Stimulated activated CD8-positive, alpha-beta memory T cell treated with anti-CD3 and anti-CD28 coated beads, Interleukin-4, amount 100 ng/mL, for 48 hours (primary cell): ENCODE measurements at places on chromosomes 6 and 20.

GRCh38 chr6:162722226-162722625 is 5.3 kb downstream of the PRKN start:
- no peak for DNase-seq

GRCh38 chr6:24385536-24386269 is 17.0 kb upstream of the MRS2 start:
- no peak for DNase-seq

DNA sequence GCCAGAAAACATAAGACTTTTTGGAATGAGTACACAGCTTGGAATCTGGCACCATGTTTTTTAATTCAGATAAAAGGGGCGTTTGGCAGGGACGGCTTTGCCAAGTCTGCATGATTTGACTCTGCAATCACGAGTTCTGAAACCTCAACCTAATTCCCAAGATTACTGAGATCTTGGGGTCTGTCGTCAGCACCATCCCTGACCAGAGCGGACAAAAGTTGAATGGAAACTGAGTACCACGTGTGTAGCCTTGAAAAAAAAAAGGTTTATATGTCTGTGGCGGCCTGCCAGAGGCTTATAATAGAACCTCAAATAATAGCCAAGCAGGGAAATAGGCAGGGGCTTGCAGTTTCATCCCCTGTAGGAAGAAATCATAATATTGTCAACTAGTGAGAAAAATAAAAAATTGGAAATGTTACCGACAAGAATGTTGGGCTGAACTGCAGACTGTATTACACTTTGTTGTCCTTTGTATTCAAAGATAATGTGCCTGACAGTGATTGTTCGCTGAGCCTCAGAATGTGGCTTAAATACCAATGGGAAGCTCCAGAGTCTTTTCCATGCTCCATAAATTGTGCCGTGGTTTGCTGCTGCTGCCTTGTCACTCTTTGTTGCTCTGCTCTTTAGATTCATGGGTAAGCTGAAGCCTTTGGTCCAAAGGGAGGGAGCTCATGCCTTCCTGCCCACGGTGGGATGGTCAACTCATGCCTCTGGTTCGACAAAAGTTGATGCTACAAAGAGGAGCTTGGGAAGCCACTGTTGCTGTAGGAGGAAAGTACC is 118.8 kb upstream of the ARID1B start:
- DNase-seq, result no peak

DNA sequence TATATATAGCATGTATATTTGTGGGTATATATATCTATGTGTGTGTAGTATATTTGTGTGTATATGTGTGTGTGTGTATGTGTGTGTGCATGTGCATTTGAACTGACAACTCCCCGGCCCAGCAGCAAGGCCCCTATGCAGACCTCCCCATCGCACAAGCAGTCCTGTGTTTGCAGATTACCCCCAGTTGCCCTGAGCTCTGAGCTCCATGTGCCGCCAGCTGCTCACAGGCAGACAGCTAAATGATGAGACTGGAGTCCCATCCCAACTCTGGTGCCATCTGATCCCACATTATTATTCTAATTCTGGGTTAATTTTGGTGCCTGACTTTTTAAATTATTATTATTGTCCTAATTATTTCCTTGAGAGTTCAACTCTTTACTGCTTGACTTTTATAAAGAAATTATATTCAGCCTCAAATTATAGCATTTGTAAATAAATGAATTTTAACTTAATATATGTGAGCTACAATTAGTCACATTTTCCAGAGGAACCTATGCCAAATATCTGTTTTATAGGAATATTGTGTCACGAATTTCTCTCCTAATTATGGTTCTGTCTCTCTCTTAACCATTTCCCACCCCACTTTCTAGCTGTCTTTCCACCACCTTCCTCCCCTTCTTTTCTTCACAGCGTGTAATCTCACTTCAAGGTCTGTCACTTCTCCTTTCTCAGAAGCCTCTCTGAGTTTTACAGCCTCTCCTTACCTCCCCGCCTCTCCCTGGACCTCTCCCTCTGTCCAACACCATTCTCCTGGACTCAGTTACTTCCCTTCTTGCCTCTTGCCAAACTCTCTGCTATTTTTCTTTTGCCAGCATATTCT is 90.6 kb upstream of the SYNDIG1 start:
- DNase-seq, result no peak

DNA sequence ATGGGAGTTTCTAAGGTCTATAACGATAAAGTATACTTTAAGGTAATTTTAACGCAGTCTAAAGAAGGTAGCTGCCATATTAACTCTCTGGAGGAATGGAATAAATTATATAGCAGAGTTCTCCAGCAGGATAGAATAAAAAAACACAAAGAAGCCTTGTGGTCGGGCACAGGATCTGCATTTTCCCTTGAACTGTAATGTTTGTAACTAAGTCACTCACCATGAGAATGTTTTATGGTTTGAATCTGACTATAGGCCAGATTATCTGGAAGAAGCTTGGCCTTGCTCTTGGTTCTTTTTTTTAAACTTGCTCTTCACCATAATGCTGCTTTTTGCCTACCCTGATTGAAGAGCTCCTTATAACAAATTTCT is 238.8 kb upstream of the NOX3 start:
- no peak for DNase-seq

DNA sequence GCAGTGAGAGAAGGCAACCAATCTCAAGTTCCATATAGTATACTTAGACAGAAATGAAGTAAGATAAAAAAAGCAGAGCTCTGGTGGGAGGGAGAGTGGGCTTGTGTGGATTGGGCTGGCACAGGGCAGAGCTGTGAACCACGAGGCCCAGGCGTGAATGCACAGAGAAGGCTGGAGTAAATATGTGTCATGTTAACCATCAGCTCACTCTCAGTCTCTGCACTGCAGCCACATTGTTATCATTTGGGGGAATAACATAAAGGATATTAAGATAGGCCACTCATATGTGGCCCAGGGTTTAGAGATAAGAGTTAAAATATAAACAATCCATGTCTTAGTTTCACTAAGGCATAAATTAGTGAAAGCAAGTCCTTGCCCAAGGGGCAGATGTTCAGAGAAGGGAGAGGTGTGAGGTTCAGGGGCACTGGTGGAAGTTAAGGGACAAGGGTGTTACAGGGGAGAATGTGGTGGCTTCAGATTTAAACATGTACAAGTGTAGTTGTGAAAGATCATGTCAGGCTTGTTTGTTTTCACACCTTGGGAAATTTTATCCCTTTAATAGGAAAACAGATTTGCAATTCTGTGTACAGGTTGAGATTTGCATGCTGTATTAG is 14.4 kb downstream of the GMPR start:
- peak; percentile 33 for DNase-seq

DNA sequence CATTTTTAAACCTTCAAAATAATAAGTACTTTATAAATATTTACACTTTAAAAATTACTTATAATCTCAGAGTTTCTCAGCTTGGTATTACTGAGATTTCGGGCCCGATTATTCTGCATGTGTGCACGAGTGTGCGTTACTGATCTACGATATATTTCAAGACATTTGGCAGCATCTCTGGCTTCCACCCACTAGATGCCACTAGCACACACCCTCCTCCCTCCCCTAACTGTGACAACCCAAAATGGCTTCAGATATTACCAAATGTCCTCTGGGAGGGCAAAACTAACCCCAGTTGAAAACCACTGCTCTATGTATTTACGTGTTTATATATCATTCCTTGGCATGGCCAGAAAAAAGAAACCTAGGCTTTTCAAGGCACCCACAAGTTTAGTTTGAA is 95.9 kb downstream of the FYN start:
- no peak for DNase-seq

DNA sequence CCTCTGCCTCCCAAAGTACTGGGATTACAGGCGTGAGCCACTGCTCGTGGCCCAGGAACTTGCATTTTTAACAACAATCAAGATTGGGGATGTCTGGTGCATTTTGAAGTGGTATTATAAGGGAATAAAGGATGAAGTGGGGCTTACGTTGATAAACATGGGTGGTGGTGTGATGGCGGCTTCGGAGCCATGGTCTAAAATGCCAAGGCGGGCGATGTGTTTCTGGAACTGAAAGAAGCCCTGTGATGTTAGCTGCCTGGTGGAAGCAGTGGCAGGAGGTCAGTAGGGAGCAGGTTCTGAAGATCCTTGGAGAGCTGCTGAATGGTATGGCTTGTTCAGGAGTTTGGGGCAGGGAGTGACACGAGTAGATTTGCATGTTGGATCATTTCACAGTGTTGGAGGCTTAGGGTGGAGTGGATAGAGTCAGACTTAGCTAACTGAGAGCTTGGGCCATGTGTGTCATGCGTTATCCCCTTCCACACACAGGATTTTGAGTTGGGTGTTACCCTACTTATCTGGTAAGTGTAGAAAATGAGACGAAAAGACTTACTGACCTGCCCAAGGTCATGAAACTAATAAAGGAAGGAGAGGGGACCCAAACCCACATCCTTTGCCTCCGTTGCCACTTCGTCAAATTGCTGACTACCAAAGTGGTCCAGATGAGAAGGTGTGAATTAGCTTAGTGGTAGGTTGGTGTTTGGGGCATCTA is 1.5 kb downstream of the NELFCD start:
- DNase-seq, result no peak

GRCh38 chr6:118240878-118241528 is 307.1 kb upstream of the PLN start:
- DNase-seq, result no peak

GRCh38 chr20:55424968-55425367 is 580.4 kb downstream of the CBLN4 start:
- DNase-seq, result no peak

DNA sequence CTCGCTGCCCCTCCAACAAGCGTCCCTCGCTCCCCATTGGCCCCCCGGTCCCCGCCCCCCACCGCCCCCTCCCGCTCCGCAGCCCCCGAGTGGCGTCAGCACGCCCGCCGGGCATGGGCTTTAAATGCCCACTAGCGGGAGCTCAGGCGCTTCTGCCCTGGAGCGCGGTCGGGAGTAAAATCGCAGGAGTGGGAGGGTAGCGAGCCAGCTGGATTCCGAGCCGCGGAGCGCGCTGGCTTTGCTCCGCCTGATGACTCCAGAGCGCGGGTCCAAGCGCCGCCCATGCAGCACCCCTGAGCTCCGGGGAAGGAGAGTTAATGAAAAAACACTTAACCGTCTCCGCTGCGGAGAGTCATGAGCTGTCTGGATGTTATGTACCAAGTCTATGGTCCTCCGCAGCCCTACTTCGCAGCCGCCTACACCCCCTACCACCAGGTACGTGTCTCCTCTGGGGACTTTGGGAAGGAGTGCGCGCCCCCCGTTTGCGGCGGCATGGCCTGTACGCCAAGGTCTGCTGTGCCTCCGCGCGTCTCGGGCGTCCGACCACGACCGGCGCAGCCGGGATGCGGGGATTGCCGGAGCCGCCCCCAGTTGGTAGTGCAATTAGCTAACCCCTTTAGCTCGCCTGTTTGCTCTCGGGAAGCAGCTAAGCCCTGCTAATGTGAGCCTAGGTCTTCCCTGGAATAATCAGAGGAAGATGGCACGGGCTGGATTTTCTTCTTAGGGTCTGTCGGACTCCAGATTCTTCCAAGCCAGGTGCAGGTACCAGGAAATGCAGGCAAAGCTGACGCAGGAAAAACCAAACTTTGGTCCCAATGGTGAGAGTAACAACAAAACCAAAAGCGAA is at the start of gene VGLL2:
TSS of gene VGLL2 (plus strand) at position 149 of the 847 bp plus-strand sequence. CDS start at position 355, 206 bp downstream.
- no peak for DNase-seq

GRCh38 chr6:129568015-129568414 is 142.0 kb downstream of the ARHGAP18 start:
- DNase-seq, result no peak

GRCh38 chr20:38173237-38174156 is 8.4 kb upstream of the TGM2 start:
- no peak for DNase-seq

DNA sequence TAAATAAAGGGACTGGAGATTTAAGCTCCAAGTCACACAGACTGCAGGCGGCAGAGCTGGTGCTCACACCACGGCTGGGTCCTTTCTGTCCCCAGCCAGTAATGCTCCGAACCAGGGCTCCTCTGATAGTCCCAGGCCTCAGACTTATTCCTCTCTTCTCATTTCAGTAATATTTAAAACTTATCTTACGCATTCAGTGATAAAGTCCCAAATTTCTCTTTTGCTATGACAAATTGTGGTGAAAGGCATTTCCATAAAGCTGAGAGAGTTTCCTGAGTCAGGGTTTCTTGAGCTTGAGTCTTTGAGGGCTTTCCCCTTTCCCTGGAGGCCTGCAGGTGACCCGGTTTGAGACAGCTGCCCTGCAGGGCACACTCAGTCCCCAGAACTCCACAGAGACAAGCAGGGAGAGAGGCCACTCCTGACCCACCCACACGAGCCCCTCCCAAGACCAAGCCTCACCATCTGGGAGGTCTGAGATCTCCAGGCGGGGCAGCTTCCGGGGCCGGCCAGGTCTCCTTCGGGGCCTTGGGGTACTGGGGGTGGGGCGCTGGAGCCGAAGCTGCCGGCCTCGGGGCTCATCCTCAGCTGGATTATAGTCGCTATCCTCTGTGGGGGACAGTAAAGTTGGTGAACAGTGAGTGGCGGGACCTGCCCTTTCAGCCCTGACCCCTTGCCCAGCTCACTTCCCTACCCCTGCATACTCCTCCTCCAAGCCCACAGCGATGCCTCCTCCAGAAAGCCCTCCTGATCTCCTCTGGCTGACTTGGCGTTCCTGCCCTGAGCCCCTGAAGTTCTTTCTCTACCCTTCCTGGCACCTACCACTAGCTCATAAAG is 6.6 kb downstream of the ZNF335 start:
- no peak for DNase-seq

GRCh38 chr20:58715801-58716475 is 23.3 kb downstream of the NPEPL1 start:
- no peak for DNase-seq

GRCh38 chr6:129102741-129103140 is 219.8 kb downstream of the LAMA2 start:
- DNase-seq, result no peak

- no peak for DNase-seq
These were observed 222.6 kb downstream of the BCAS1 start for GRCh38 chr20:53847837-53848170.

DNA sequence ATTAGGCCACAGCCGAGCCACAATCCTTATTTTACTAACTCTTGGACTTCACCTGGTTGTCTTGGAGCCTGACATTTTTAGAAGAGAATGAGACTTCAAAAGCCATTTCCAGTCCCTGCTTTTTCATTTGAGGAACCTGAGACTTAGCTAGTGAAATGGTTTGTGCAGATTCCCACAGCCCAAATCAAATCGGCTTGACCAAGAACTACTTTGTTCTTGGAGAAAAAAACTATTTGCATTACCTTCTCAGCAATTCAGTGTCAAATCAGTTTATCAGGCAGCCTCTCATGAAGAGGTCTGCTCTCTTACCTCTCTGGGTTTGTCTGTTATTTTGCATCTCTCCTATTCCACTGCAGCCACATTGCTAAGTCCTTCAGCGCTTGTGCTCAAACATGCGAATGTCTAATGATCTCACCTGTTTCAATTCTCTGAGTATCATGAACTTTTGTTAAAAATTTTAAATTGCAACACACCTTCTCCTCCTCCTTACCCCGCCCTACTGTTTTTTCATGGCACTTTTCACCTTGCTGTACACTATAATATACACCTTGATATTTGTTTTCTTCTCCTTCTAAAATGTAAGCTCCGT is 573 bp upstream of the IFNGR1 start:
- DNase-seq, result no peak

GRCh38 chr6:35583893-35584688 is 71.4 kb upstream of the TULP1 start:
- DNase-seq, result peak; percentile 76

GRCh38 chr6:135722679-135723078 is 128.8 kb upstream of the PDE7B start:
- DNase-seq, result peak; percentile 34
